ENCODE measurements at places on chromosomes 7 and 10. TPM values are rescaled to one million over a fixed set of nuclear protein-coding genes. Genes with fewer than 3 reads are reported as not detected.

The CTAGE4 gene
- not detected for total RNA-seq

The SLC18A2 gene
- total RNA-seq, result 0.82 TPM

The C1GALT1 gene
- total RNA-seq, result 34.6 TPM

DNA sequence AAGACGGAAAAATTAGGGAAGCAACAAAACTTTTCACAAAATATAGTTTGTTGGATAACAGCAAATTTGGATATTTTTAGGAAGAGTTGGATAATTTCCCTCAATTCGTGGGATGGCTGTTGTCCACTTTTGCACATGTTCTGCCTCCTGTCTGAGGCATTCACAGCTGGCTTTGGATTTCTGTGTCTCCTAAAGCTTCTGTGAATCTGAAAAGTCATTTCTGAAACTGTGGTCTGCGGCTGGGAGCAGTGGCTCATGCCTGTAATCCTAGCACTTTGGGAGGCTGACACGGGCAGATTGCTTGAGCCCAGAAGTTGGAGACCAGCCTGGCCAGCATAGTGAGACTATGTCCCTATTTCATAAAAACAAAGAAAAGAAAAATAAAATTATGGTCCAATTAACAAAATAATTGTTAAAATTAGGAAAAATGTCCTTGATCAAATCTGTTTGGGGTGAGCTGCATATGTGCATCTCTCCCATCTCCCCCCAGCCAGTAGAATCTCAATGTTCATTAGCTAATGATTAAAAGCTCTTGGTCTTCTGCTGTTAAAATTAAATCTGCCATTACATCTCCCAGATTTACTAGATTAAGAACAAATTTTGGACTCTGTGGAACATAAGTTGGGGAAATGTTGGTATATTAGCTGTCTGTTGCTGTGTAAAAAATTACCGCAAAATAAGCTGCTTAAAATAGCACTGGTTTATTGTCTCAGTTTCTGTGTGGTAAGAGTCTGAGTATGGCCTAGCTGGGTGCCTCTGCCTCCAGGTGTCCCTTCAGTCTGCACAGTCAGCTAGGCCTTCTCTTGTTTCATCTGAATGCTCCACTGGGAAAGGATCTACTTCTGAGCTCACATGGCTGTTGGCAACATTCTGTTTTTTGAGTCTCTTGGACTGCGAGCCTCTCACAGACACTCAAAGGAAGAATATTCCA is 332.0 kb upstream of the FZD1 start:
- no peak for ATAC-seq

- no peak for ATAC-seq
Observed at GRCh38 chr10:33247221-33247922, 87.1 kb downstream of the NRP1 start.

DNA sequence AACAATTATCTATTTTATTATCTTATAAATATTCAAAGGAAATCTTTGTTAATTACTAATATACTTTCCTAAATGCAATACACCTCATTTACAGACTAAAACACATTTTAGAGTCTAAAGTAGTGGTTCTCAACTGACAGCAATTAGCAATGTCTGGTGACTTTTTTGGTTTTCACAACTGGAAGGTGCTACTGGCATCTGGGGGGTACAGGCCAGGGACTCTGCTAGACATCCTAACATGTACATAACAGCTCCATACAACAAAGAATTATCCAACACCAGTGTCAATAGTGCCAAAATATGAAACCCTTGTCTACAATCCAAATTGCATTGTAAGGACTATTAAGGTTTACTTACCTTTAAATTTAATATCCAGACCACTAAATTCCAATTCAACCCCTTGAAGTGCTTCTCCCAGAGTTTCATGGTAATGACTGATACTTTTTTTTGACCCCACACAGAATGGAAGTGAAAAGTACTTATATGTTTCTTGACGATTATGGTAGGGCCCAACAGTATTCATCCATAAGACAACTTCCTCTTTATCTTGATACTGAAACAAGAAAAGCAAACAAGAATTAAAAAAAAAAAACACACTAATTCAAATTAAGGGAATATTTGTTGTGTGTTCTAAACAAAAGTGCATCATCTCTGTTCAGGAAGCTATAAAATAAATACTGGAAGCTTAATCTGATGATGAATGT is 10.4 kb downstream of the TM9SF3 start:
- ATAC-seq, result no peak

DNA sequence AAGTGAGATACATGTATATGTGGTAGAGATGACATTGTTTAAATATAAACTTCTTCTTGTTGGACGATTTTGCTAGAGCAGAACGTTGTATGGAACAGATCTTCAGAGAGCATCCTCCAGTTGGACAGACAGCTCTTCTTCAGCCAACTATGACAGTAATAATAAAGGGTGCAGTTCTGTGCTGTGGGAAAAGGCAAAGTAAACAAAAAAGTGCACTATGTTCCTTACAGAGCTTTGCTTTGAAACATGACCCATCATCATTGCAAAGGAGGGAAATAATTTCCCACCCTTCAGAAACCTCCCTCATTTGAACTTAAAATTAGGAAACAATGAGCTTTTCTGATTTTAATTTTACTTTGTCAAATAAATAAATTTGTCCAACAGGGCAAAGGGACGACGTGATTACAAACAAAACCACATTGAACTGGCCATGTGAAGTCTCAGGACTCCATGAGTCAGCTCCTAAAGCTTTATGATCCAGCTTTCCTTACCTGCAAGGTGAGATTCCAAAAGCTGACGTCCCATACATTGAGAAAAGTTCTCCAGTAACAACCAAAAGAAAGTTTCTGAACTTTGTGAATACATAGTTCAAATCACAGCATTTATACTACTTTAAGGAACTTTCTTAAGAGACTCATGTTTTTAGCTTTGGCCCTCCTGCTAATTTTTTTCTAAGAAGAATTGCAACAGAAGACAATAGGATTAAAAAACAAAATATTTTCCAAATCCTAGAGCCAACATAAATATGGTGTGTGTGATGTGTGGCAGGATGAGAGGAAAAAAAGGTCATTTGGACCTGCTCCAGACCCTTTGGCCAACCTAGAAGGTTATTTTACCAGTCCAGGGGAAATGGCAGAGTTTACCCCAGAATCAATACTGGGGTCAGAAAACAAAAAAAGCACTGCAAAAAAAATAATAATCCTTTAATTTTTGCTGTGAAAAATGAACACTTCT is 565.4 kb upstream of the NRP1 start:
- ATAC-seq, result peak; percentile 50

- ATAC-seq, result no peak
Observed at GRCh38 chr7:13717031-13717430, 272.4 kb downstream of the ETV1 start.

DNA sequence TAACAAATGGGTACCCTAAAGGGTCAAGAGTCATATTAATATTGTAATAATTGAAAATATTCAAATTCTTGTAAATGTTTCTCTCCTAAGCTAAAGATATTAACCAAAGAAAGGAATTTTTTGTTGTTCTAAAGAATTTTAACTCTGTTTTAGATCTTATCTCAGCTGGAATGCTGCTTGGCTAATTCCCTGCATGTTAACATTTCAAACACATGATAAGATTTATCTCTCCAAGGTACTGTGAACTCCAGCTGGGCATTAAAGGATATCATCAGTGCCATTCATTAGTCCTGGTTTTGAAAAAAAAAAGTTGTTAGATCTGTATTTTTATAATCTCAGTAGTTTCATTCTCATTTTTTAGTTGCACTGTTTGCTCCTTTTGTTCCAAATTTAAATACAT is 76.9 kb downstream of the MAPK8 start:
- ATAC-seq, result no peak

- no peak for ATAC-seq
Observed at GRCh38 chr7:139084709-139085108, 24.8 kb downstream of the ZC3HAV1 start.

- no peak for ATAC-seq
Observed at GRCh38 chr7:17674943-17675608, 265.2 kb downstream of the SNX13 start.

Measured in gastroesophageal sphincter (tissue), 4 donors.